ENCODE measurements at places on chromosomes 5 and 9.
A peak's percentile ranks its signal among the peaks of the same experiment; 100 is the strongest.

DNA sequence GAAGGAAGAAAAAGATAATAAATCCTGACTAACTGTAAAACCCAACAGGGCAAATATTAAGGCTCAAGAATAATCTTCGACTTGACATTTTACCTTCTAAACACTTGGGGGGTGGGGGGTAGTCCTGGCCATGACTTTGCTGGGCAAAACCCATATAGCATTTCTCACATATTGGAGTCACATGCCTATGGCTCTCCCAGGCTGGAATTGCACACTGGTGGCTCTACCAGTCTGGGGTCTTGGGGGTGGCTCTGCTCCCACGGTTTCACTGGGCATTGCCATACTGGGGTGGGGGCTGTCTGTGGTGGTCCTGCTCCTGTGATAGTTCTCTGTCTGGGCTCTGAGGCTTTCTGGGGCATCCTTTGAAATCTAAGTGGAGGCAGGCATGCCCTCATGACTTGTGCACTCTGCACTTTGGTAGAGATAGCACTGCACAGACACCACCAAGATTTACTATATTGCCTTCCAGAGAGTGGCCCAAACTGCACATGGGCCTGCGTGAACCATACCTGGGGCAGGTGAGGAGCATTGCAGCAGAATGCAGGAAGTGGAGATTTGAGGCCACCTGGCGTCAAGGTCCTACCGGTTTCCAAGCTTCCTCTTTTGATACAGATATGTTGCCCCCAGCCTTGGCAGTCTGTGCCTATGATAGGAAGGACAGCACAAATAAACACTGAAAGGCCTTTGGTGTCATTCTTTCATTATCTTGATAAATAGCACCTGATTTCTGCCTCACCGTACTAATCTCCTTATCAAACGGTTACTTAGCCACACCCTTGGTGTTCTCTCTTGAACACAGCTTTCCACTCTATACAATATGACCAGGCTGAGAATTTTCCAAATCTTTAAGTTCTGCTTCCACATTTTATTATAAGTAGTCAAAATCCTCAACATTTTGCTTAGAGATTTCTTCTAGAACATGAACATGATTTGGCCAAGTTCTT is 29.8 kb downstream of the BAAT start:
- no peak for DNase-seq

GRCh38 chr9:98850851-98851729 is 43.6 kb downstream of the GALNT12 start:
- no peak for DNase-seq

DNA sequence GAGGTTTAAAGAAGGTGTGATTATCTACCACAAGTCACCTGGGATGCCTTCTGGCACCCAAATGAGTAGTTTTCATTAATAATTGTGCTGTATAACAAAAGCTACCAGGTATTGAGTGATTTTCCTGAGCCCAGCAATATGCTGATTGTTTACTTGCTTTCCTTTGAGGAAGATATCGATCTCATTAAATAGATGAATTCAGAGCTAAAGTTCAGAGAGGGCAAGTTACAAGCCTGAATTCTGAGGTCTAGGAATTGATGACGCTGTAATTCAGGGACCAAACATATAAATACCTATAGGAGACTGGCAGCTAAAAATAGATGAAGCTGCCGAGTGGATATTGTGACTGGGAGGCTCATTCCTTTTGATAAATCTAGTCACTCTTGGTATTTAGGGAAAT is 1.1 kb downstream of the ERCC6L2 start:
- peak; percentile 9 for DNase-seq

DNA sequence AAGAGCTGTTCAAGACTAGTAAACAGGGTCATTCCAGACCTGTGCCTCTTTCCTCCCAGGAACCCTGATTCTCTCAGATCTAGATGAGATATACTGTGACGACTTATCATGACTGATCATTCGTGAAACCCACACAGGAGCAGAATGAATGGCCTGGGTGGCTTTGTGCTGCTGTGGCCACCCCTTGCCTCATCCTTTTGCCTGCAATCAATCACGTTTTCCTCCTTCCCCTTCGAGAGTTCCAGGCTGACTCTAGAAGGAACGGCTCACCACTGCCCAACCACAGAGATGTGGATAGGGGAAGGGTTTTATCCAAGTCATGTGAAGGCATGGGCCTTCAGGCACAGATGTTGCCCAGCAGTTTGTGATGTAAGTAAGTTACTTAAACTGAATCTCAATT is 5.8 kb downstream of the ANXA6 start:
- DNase-seq: no peak

- peak; percentile 69 for DNase-seq
Observed at GRCh38 chr5:132090107-132090506, 16.5 kb downstream of the CSF2 start.

DNA sequence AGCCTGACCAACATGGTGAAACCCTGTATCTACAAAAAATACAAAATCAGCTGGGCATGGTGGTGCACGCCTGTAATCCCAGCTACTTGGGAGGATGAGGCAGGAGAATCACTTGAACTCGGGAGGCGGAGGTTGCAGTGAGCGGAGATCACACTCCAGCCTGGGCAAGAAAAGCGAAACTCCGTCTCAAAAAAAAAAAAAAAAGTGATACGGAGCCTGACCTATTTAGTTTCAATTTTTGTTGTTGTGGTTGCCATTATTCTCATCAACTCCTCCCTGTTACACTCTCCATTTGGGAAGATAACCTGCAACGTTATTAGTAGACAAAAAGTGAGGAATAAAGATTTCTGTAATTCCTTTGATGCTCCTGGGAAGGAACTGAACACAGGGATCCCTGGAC is 1.3 kb downstream of the STOM start:
- no peak for DNase-seq

GRCh38 chr9:78972303-78972999 is 599.3 kb upstream of the TLE4 start:
- no peak for DNase-seq

- no peak for DNase-seq
Observed at GRCh38 chr5:60386436-60387050, 313.4 kb downstream of the DEPDC1B start.

DNA sequence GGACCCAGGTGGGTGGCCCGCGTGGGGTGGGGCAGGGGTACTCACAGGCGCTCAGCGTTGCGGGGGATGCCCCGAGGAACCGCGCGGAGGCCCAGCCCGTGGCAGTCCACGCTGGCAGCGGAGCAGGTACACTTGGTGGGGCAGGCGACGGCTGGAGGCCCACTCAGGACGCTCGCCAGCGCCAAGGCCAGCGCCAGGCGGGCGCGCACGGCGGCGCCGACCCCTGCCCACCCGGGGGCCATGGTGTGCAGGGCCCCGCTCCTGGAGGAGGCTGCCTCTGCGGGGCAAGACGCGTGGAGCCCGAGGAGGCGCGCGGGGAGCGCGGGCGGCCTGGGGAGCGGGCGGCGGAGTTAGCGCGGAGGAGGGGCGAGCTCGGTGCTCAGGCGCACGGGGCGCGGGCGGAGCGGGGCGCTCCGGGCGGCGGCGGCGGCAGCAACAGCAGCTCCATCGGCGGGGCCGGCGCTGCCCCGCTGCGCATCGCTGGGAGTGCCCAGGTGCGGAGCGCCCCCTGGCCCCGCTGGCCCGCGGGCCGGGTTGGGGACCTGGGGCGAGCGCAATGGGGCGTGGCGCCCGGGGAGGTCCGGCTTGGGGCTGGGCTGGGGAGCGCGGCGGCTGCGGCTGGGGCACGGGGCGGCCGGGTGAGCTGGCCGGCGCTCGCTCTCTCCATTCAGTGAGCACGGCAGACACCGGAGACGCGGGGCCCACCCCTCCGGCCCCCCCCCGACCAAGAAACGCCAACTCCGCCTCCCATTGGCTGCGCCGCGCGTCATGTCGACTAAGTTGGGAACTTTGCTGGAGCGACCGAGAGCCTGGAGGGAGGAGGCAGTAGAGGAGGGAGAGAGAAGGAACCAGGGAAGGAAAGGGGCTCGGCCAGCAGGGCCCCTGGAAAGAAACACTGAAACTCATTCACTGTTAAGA is at the start of gene SLIT3:
SLIT3 (minus strand) TSS at position 672 of the 918 bp plus-strand sequence; CDS start at position 242, 430 bp downstream.
- DNase-seq: peak; percentile 90

GRCh38 chr9:110897943-110898342 is 140.3 kb downstream of the LPAR1 start:
- no peak for DNase-seq

DNA sequence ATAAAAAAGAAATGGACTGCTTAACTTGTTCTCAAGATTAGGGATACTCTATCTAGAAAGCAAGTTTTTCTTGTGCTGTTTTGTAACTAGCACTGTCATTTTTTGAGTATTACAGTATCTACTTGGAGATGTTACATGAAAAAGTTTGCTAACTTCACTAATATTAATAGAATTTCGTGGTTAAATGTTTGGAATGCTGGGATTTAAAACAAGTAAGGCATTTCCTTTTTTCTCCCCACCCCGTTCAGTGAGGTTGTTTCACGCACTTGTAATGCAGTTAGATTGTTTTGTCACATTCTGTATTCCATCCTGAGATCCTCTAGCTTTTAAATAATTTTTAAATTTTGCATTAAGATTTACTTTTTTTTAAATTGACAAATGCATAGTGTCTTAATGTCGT is 20.0 kb upstream of the TEK start:
- DNase-seq: peak; percentile 69

DNA sequence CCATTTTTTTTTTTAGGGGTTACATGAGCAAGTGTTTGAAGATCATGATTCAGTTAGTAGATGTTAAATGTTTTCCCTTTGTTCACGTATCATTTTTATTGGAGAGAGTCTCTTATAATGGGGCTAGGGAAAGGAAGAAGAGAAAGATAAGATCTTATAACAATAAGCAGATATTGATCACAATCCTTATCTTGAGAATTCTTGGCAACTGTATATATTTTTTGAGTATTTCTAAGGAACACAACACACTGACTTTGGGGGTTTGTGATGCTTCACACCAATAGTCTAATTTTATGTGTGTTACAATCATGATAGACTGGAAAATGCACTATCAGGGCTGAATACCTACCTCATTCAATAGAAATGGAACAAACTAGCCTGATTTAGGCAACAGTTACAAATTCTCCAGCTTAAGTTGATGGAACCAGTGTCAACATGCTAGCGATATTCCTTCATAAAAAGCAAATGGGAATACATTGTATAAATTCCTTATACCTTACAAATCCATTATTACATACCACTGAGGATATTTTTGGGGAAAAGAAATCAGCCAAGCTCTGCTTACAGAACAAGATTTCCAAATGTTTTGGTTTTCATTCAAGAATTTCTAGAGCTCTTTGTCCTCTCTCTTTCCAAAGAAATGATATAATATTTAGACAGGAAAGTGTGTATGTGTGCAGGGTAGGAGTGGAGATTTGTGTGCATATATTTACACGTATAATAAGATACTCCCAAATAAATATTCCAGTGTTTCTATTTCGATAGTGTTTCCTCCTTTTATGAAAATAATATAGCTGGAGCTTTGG is 41.5 kb downstream of the SVEP1 start:
- DNase-seq: peak; percentile 80

DNA sequence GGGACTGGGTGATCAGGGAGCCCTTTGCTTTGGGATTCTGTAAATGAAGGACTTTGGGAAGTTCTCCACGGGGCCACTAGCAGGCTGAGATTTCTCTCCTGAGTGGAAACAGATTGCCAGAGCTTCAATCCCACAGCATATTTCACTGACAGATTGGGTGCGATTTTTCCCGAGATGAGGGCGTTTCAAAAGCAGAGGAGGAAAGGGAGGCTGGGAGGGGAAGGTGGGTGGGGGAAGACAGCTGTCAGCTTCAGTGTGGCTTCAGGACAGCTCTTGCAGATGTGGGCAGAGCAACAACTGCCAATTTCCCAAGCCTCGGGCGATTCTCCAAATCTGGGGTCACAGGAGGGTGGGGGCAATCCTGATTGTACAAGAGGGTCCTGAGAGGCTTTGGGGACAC is 258.5 kb upstream of the ADRA1B start:
- no peak for DNase-seq

GRCh38 chr5:169272731-169273427 is 28.1 kb downstream of the SLIT3 start:
- no peak for DNase-seq

- no peak for DNase-seq
Observed at GRCh38 chr5:73312872-73313510, 135.6 kb downstream of the FOXD1 start.

DNA sequence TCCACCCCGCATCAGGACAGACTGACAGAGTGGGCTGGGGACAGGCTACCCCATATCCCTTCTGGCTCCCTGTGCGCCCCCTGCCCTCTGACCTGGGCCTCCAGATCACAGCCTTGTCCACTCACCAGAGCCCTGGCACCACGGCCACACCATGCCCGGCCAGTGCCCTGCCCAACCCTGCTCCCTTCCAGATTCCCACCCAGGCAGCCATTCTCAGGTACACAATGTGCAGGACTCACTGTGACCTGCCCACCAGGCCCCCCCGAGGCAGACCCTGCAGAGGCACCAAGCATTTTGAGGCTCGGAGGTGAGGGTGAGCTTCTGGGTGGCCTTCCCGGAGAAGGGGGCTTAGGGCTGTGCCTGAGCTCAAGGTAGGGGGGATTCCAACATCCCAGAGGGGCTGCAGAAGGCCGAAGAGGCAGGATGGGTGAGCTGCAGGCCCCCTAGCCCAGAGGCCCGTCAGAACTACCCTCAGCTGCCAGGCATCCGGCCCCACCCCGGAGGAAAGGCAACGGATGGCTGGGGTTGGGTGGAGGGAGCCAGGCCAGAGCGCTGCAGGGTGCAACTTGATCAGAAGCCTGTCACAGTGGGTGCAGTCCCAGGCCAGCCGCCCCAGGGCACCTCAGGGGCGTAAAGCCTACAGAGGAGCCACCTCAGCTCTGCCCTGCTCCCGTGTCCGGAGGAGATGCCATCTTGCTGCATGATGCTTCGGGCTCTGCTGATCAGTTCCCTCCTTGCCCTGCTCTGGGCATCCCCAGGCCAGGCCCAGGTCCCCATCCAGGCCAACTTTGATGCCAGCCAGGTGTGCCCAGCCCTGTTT is at the start of gene LCNL1:
LCNL1 (plus strand) TSS at position 762 of the 820 bp plus-strand sequence. CDS start 594 bp downstream, outside the sequence.
- no peak for DNase-seq

GRCh38 chr5:33766023-33766422 is 125.8 kb downstream of the ADAMTS12 start:
- DNase-seq: no peak

GRCh38 chr9:38153152-38153909 is 84.3 kb upstream of the SHB start:
- DNase-seq: no peak

DNA sequence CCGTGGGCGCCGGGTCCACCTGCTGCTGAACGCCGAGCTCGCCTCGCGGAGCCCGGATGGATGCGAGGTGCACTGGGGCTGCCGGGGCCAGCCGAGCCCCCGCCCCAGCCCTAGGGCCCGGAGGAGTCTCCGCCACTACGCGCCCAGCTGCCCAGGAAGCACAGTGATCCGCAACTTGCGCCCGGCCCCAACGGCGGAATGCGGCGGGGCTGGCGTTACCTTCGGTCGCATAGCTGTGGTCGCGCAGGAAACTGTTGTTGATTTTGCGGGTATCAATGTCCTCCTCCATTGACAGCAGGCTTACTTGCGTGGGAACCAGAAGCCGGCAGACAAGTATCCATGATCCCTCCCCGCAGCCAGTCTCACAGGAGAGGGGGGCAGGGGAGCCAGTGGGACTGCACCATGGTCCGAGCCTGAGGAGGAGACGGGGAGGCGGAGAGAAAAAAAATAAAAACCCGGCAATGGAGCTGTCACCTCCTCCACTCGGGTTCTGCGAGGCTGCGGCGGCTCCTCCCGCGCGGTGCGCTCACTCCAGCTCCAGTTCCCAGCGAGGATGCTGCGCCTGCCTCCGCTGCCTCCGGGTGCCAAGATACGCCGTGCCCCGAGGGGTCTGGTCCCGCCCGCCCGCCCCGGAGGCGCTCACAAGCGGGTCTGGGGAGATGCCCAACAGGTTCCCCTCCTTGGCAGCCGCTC is 628 bp downstream of the PPP2R2B start:
- peak; percentile 63 for DNase-seq

Measured in cardiac muscle cell (in vitro differentiated cells and primary cell).